ENCODE measurements at places on chromosomes 16 and 17.

- no peak for DNase-seq
These were observed 501.6 kb upstream of the PSMD7 start for GRCh38 chr16:73794994-73795393.

DNA sequence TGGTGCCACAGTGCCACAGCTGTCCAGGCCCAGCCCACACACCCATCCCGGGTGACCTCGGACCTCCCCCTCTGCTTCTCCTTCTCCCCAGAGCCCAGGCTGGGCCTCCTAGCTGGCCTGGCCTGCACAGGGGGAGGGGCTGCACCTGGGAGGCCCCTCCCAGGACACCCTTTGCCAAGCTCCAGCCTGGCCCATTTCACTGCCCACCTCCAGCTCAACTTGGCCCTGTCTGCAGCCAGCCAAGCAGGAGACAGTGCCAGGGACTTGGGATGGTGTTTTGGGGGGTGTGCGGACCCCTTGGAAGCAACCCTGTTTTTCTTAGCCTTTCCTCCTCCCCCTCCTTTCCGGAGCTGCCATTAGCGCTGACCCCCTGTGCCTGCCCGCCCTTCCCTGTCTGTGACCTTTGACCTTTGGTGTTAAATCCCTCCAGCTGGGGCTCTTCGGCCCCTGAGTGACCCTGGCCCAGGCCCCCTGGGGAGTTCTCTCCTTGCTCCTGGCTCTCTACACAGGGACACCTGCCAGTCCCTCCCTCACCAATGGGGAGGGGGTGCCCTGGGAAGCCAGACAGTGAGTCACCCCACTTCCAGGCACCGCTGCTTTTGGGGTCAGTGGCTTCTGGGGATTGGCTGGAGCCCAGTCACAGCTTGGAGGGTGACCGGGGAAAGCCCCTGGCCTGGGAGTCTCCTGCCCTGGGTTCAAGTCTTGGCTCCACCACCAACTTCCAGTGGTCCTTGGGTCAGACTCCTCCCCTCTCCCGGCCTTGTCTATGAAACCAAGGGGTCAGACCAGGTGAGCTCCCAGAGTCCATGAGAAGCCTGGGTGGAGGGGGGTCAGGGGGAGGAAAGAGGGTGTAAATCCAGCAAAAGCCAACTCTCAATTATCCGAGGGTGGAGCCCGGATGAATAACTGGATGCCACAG lies 1.9 kb downstream of the GLIS2 start:
- DNase-seq: no peak

- no peak for DNase-seq
These were observed 31.9 kb downstream of the NMT1 start for GRCh38 chr17:45092911-45093430.

DNA sequence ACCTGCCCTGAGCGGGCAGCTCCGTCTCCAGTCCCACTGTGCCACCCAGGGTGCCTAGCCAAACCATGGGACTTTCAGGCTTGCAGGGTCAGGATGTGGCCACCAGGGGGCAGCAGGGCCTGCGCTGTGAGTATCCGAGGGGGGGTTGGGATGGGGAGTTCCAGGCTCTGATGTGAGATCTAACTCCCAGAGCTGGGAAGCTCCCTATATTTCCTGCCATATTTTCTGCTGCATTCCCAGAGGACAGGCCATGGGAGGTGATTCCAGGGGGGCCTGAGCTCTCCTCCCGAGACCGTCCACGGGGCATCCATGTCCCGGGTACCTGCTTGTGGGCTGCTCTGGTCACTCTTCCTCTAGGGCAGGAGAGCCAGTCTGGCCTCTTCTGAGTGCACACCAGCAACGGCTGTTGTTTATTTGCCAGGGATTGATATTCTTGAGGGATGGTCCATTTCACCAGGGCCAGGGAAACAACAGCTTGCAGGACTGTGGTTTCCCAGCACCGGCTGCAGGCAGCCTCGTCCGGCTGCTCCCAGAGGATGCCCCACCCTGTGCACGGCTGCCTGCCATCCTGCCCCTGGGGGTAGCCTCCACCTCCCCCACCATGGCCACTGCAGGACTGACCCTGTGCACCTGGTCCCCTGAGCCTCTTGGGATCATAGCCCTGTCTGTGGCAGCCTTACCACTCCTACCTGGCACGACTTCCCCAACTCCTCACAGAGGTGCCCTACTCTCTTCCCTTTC lies 1.2 kb downstream of the GPR142 start:
- DNase-seq: peak; percentile 63

- DNase-seq: peak; percentile 69
These were observed 23.4 kb downstream of the GJD3 start for GRCh38 chr17:40340880-40341807.

GRCh38 chr16:84732674-84733352 lies 33.0 kb downstream of the USP10 start:
- DNase-seq: no peak

DNA sequence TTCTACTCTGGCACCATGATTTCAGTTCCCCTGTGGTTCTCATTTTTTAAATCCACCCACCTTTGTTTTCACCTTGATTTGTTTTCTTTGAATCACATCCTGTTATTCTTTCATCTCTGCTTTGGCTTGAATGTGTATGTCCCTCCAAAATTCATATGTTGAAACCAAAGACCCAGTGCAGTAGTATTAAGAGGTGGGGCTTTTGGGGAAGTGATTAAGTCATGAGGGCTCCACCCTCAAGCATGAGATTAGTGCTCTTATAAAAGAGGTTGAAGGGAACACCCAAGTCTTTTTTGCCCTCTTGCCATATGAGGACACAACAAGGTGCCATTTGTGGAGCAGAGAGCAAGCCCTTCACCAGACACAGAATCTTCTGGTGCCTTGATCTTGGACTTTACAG lies 382.3 kb downstream of the SLC39A11 start:
- no peak for DNase-seq

- DNase-seq: no peak
These were observed 599 bp downstream of the TOP3A start for GRCh38 chr17:18314059-18314730.

DNA sequence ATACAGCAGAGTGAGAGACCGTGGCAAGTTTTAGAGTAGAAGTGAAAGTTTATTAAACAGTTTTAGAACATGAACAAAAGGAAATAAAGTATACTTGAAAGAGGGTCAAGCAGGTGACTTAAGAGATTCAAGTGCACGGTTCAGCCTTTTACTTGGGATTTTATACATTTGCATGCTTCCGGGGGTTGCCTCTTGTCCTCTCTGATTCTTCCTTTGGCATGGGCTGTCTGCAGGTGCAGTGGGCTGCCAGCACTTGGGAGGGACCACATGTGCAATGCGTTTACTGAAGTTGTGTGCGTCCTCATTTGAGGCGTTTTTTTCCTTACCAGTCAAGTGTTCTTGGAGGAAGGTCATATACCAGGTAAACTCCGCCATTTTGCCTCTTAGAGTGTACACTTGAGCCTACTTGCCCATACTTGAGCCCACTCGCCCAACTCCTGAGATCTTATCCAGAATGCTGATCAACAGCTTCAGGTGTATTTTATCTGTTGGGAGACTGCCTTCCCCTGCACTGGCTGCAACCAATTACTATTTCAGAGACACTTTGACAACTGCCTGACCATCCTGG lies 195.2 kb downstream of the IRX5 start:
- DNase-seq: no peak

- DNase-seq: no peak
These were observed 76.3 kb downstream of the USP31 start for GRCh38 chr16:23072769-23073549.

DNA sequence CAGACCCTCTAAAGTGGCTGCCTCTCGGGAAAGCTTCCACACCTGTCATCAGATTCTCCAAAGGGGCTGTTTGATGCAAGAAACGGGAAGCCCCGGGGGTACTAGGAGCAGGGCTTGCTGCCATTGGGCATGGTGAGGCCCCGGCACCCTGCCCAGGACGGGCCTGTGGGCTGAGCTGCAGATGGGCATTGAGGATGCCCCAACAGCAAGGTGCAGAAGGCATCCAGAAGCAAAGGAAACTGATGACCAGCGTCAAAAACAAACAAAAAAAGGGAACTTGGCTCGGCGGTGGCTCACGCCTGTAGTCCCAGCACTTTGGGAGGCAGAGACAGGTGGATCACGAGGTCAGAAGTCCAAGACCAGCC lies 1.5 kb upstream of the LIMD2 start:
- no peak for DNase-seq

DNA sequence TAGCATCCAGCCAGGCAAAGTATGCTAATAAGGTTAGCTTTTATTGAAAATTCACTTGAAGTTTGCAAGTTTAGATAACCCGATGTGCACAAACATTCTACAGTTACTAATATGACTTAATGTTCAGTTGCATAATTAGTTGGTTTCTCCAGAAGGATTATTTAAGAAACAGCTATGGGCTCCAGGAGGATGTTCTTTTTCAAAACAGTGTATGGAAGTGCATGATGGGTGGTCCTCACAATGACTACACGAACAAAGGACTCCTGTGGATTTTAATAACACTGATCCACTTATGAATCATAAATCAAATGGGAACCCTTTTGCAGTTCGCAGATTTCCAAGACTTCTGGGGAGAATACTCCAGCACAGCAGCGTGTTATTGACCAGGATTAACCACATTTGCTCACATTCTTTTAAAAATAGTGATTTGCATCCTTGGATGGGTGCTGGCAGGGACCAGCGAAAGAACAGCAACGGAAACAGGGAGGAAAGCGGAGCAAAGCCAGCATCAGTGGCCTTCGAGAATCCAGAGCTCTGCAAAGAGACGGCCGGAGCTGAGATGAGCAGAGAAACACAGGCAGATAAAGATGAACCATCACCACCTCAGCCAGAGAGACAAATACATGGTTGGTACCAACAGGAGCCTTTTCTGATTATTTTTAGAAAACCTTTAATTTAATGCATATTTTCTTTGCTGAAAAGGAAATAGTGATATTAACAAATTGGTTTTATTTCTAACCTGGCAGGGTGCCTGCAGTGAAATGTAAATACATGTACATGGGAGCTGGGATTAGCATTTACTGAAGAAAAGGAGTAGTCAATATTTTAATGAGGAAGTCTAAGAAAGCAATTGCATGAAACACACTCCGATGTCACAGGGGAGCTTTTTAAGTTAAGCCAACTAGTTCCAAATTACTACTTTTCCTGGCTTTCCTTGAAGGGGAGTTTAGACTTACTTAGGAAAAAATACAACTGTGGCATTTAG lies 623.2 kb upstream of the ZFHX3 start:
- DNase-seq: no peak

GRCh38 chr17:64092952-64093451 lies 36.9 kb downstream of the ERN1 start:
- no peak for DNase-seq

Data from stimulated activated CD4-positive, alpha-beta T cell treated with anti-CD3 and anti-CD28 coated beads, Interleukin-4, amount 100 ng/mL, for 48 hours (primary cell).